Naive thymus-derived CD8-positive, alpha-beta T cell (primary cell): ENCODE measurements at places on chromosomes 4 and X. TPM values are rescaled to one million over a fixed set of nuclear protein-coding genes. Genes with fewer than 3 reads are reported as not detected.

Gene SSX1
- total RNA-seq: not detected

Gene ANK2
- total RNA-seq: not detected

Gene PRKG2
- total RNA-seq: 5.2 TPM

Gene FGA
- not detected for total RNA-seq

Gene IGSF1
- total RNA-seq: not detected

Gene ADH1C
- total RNA-seq: not detected

GRCh38 chrX:98203800-98204199, 1320.1 kb downstream of the RPA4 start:
- H3K27me3 ChIP-seq: no peaks in the 10 kb centered on the region
- H3K27ac ChIP-seq: no peak overlapping the region
- no peak overlapping the region for H3K4me3 ChIP-seq
- DNase-seq: no peak
- H3K36me3 ChIP-seq: no peaks in the 10 kb centered on the region

DNA sequence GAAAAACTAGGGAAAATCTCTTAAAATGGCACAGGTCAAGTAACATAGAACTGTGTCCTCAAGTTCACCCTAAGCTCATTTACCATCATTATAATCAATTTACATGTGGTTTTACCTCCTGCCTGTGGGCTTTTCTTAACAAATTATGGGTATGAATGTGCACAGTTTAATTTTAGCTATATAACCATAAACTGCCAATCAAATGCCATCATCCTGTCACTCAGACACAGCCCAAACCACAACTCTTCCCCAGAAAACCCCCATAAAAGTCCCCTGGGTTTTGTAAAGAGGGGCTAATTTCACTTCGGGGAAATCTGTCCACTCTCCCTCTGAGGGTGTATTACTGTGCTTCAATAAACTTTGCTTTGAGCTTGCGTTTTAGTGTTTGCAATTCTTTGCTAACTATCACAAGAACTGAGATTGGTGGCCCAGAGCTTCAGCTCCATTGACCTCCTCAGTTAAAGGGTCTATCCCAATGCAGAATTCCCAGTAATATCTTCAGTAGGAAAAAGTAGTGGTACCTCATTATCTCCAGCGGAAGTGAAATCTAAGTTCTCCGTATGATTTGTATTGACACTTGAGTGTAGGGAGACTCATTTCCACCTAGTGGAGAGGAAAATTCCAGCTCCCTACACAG, 394.6 kb downstream of the SPOCK3 start:
- H3K27ac ChIP-seq: no peak overlapping the region
- H3K4me3 ChIP-seq: no peak overlapping the region
- H3K27me3 ChIP-seq: no peaks in the 10 kb centered on the region

GRCh38 chrX:71953946-71954345, 43.3 kb downstream of the NHSL2 start:
- no peaks in the 10 kb centered on the region for H3K27me3 ChIP-seq
- H3K4me3 ChIP-seq: no peak overlapping the region
- no peak overlapping the region for H3K27ac ChIP-seq
- H3K4me1 ChIP-seq: peaks cover 2% of the 10 kb centered on the region

GRCh38 chr4:57614257-57614932, 504.2 kb upstream of the IGFBP7 start:
- H3K36me3 ChIP-seq: no peaks in the 10 kb centered on the region
- H3K27ac ChIP-seq: no peak overlapping the region
- H3K27me3 ChIP-seq: no peaks in the 10 kb centered on the region

DNA sequence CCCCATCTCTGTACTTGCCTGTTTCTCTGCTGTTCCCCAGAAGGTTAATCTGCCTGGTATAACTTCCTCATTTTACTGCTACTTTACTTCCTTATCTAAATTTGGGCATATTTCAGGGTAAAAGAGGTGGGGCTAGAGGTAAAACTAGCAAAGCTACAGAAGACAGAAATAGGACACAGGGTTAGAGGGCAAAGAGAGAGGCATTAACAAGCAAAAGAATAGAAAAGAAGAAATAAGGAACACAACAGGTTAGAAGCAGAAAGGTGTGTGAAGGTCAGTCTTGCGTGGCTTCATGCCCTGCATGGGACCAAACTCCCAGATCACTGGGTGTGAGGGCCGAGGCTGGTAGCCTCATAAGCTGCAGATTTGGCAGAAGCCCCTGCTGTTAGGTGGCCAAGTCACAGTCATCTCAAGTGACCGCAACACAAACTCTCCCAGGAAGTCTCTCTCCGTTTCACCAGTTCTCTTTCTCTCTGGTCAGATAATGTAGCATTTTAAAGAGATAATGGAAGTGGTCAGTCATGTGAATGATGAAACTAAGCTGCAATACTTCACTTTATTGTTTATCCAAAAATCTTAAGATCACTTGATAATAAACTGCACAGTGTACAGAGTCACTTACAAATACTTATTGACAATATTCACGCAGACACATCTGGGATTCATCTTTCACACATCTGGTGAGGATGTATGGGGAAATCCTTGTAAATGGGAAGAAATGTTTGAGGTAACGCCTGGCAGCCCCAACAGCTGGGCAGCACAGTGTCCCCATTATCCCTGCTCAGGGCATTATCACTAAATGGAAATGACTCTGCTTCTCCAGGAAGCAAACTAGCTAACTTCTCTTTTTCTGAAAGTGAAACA, 16.4 kb downstream of the TMEM154 start:
- no peaks in the 10 kb centered on the region for H3K27me3 ChIP-seq
- peaks cover 60% of the 10 kb centered on the region for H3K4me1 ChIP-seq
- H3K27ac ChIP-seq: peak overlapping the region; percentile 81
- DNase-seq: no peak
- no peak overlapping the region for H3K4me3 ChIP-seq
- H3K36me3 ChIP-seq: peaks cover 40% of the 10 kb centered on the region

- H3K27ac ChIP-seq: no peak overlapping the region
- peaks cover 9% of the 10 kb centered on the region for H3K4me1 ChIP-seq
- H3K27me3 ChIP-seq: no peaks in the 10 kb centered on the region
- H3K36me3 ChIP-seq: peaks cover 10% of the 10 kb centered on the region
- DNase-seq: no peak
Measured at GRCh38 chr4:53121264-53121865, 244.5 kb downstream of the SCFD2 start.

GRCh38 chrX:1596676-1597344, 5.4 kb downstream of the AKAP17A start:
- H3K4me1 ChIP-seq: peaks cover 44% of the 10 kb centered on the region
- H3K4me3 ChIP-seq: no peak overlapping the region
- DNase-seq: no peak
- no peaks in the 10 kb centered on the region for H3K27me3 ChIP-seq
- peaks cover 86% of the 10 kb centered on the region for H3K36me3 ChIP-seq

GRCh38 chr4:108919226-108919893, 156.5 kb upstream of the ETNPPL start:
- H3K4me1 ChIP-seq: no peaks in the 10 kb centered on the region
- H3K27ac ChIP-seq: no peak overlapping the region
- DNase-seq: no peak
- H3K4me3 ChIP-seq: no peak overlapping the region
- no peaks in the 10 kb centered on the region for H3K36me3 ChIP-seq
- H3K27me3 ChIP-seq: peaks cover 8% of the 10 kb centered on the region

- no peak overlapping the region for H3K4me3 ChIP-seq
- no peaks in the 10 kb centered on the region for H3K4me1 ChIP-seq
- no peaks in the 10 kb centered on the region for H3K27me3 ChIP-seq
- no peak for DNase-seq
- H3K27ac ChIP-seq: no peak overlapping the region
Measured at GRCh38 chr4:61246034-61246433, 45.9 kb downstream of the ADGRL3 start.
